ENCODE measurements at places on chromosomes 3 and 15.
A peak's percentile ranks its signal among the peaks of the same experiment; 100 is the strongest.

DNA sequence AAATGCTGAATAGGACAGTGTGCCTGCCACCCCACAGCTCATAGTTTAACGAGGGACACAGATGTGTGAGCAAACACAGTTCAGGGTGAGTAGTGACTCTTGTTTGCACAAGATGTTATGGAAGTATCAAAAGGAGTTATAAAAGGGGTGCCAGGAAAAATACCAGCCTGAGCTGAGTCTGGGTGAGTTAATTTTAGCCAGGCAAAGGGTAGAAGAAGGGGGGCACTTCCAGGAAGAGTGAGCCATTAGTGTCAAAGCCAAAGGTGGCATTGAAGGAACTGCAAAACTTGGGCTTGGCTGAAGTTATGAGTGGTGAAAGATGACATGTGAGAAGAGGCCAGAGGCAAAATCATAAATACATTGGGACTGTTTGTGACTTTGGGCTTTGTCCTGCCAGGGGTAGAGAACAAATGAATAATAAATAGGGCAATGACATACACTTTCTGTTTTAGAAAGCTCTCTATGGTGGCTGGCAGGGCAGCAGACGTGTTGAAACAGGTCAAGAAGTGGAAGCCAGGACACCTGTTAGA lies 1.9 kb upstream of the SPPL2A start:
- no peak for DNase-seq

GRCh38 chr15:69578787-69579583 lies 126.4 kb downstream of the RPLP1 start:
- no peak for DNase-seq

DNA sequence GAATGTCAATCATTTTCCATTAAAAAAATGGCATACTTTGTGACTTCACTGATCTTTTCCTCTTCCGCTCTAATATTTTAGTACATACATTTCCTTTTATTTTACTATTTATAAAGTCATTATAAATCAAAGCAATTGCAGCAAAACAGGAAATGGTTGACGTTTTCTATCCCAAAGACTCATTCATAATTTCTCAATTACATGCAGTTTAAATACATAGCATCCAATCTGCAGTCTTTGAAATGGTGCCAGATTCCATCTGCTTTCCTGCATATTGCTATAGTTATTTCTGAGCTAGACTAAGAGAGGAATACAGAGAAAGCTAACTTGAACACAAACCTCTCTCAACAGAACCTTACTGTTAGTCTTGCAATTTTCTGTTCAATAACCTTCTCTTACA lies 179.8 kb downstream of the ZPLD1 start:
- no peak for DNase-seq

DNA sequence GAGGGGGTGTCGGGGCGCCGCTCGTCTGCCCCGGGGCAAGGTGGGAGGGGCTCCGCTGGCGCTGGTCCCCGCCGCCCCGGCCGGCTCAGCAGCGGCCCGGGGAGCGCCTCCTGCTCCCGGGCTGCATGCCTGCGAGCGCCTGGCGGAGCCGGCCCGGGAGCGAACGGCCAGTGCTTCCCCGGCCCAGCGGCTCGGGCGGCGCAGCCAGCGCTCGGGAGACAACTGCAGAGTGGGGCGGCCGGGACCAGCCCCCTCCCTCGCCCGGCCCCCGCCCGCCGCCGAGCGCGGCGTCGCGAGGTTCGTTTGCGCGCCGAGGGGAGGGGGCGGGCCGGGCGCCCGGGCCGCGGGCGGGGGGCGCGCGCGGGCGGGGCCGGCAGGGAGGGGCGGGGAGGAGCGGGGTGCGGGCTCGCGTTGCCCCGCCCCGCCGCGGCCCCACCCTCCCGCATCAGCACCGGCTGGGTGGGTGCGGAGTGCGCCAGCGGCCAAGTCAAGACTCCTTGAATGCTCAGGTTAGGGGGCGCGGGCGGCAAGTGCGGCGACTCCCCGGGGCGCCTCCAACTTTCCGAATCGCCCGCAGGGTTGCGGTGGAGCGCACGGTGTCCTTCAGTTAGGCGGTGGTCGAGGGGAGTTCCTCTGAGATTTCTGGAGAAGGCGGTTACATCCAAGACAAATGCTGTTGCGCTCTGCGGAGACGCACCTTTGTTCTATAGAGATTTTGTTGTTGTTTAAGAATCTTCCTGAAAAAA lies at the start of gene RGMA:
RGMA (minus strand) TSS at position 231 of the 746 bp plus-strand sequence. CDS start 279 bp downstream, outside the sequence.
- no peak for DNase-seq

GRCh38 chr15:66851311-66852063 lies 149.5 kb downstream of the SMAD6 start:
- DNase-seq, result peak; percentile 38

GRCh38 chr15:52183562-52184173 lies 7.5 kb downstream of the GNB5 start:
- DNase-seq, result no peak

DNA sequence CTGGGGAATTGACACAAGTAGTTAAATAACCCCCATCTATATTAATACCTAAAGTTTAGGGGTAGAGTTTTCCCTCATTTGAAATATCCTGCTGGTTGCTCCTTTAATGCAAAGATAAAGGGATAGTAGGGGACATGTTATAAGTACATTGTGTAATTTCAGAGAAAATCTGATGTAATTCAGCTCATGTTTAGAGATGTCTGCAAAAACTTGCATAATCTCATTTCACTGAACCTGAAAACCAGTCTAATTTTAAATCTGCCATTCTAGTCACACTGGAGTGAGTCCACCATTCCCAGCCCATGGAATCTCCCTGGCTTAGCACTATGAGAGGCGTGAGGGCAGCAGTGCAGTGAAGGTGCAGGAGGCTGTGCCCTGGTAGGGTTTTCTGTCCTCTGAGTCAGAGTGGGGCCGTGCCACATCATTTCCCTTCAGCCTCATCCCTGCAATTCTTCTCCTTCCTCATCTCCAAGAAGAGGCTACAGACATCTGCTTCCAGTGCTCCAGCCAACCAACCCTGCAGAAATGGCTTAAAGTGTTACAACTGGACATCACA lies 246.3 kb upstream of the UMPS start:
- DNase-seq, result no peak

DNA sequence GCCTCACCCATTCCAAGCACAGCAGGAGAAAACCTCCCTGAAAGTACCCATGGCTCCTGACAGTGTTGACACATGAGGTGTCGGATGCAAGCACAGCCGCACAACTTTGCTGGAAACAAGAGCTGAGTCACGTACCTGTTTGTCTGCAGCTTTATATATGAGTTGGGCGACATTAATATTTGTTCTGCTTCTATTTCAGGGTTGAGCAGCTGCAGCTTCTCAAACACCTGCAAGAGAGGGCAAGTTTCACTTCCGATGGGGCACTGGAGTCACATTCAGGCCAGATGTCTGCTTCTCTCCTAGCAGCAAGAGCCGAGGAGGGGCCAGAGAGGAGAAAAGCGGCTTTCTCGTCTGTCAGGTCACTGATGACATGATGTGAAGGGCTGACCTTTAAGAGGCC lies 88.0 kb downstream of the NUP210 start:
- no peak for DNase-seq

DNA sequence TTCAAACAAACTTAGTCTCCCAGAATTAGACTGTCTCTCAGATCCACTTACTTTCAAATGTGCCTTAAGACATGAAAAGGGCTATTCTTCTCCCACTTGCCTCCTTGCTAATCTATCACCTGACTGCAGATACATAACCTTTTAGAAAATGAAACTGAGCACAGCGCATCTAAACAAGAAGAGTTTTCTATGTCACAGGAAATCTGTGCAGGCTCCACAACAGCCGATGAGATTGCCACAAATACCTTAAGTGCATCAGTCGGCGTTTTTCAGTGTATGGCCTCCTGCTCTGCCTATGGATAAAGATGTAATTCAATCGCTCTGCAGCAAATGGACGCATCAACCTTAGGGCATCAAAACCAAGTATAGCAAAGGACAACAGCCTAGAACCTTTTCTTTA lies 544.2 kb downstream of the FOXP1 start:
- no peak for DNase-seq

- DNase-seq, result no peak
Observed at GRCh38 chr3:196969134-196969659, 564 bp upstream of the PIGZ start.

- no peak for DNase-seq
Observed at GRCh38 chr3:163924600-163924999, 1153.7 kb downstream of the SI start.

DNA sequence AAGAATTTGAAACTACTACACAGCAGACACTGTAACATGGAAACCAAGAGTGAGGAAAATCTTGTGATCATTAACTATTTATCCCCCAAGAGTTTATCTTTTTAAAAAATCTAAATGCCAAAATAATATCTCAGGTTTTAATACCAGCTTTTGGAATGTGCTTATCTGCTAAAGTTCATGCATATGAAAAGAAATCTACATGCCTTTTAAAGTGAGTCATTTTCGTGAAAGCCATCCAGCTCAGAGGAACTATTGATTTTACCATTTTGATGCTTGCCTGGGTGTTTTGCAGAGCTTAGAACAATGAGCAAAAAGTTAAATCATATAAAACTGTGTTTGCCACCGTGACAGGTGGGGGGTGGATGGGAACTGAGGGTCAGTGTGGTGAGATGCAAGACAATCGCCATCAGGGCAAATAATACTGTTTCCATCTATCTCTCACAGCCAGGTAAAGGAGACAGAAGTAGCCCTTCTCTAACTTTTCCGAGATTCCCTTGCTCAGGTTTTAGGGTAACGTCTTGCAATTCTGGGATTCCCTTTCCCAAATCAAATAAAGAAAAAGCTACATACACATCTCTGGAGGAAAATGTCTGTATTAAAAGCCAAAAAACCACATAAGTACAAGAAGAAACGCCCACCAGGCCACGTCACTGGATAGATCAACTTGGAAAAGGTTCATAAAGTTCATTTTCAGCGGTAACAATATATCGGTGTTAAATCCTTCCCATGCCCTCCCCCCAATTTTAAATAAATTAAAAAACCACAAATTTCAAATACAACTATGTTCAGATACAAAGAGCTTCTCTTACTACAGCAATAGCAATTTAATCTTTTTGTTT lies 2.0 kb downstream of the TMEM158 start:
- no peak for DNase-seq

- DNase-seq, result no peak
Observed at GRCh38 chr3:151290673-151291072, 12.3 kb upstream of the P2RY14 start.
